ENCODE measurements at places on chromosomes 1 and 21. TPM values are rescaled to one million over a fixed set of nuclear protein-coding genes. Genes with fewer than 3 reads are reported as not detected.

OR2L13 gene
- not detected for total RNA-seq

OR2M3 gene
- not detected for total RNA-seq

TNFRSF18 gene
- 0.34 TPM for total RNA-seq

DNM3 gene
- total RNA-seq: 0.94 TPM

ARHGEF16 gene
- total RNA-seq: 0.09 TPM

PEAR1 gene
- total RNA-seq: 0.09 TPM

SLC45A1 gene
- total RNA-seq: 2.6 TPM

OR2T29 gene
- total RNA-seq: not detected

RPF1 gene
- total RNA-seq: 16.9 TPM

PIK3CD gene
- total RNA-seq: 2.6 TPM

C1orf116 gene
- under 0.01 TPM for total RNA-seq

TNFRSF4 gene
- under 0.01 TPM for total RNA-seq

TMEM269 gene
- not detected for total RNA-seq

NR0B2 gene
- total RNA-seq: not detected

ASTN1 gene
- total RNA-seq: under 0.01 TPM

GJA8 gene
- total RNA-seq: not detected

CFHR1 gene
- 0.16 TPM for total RNA-seq

IVL gene
- total RNA-seq: not detected

DNASE2B gene
- total RNA-seq: 0.09 TPM

GUK1 gene
- total RNA-seq: 617 TPM

ELAPOR1 gene
- 0.95 TPM for total RNA-seq
